G401 (cell line): ENCODE measurements at places on chromosomes 3 and 15. TPM values are rescaled to one million over a fixed set of nuclear protein-coding genes. Genes with fewer than 3 reads are reported as not detected.

Gene NR2E3
- total RNA-seq = not detected in 2 replicates

- no peak for DNase-seq
Observed at GRCh38 chr15:51460796-51461195, 119.3 kb downstream of the GLDN start.

- no peak for DNase-seq
Observed at GRCh38 chr3:111926266-111926676, 52.6 kb upstream of the ABHD10 start.

GRCh38 chr3:156558389-156558788, 3.5 kb upstream of the SSR3 start:
- no peak for DNase-seq

DNA sequence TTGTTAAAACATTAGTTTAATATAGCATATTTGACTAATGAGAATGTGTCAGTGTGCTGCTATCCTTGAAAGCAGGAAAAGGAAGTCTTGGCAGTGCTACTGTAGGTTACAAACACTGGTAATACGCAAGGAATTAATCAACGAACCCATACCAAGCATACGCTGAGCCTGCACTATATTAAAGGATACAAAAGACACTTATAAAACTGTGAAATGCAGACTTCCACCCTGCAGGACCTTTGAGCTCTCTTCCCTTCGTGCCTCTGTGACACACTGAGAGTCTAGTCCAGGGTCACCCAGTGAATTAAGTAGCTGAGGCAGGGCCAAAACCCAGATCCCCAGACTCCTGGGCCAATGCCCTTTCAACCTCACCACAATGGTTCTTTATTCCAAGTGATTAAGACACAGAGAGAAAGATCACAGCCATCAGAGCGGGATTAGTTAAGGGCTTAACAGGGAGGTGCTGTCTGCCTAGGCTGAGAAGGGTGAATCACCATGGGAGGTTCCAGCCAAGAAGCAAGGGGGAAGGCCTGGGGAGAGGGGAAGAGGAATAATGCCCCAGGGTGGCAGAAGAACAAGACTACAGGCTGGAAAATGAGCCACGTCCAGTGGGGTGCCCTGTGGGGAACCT, 6.8 kb downstream of the ANXA2 start:
- no peak for DNase-seq

Gene NOX5
- not detected in 2 replicates for total RNA-seq

- peak; percentile 34 for DNase-seq
Observed at GRCh38 chr3:101828691-101829436, 20.4 kb upstream of the NFKBIZ start.

- no peak for DNase-seq
Observed at GRCh38 chr3:135352213-135352612, 557.2 kb downstream of the EPHB1 start.

DNA sequence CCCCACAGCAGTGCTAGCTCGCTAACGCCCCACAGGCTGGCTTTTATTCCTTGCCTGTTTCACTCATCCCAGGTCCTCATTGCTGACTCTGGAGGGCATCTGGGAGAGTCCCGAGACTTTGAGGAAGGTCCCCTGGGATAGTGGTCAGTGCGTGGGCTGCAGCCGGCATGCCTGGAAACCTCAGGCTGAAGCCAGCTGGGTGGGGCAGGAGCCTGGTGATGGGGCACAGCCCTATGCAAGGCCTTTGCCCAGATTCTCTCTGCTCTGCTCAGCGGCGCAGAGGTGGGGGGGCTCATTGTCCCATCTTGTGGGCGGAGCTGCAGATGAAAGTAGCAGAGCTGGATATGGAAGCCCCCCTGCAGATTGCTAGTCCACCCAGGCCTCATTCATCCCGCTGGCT, 55.7 kb upstream of the SMAD6 start:
- no peak for DNase-seq

GRCh38 chr15:57741089-57741488, 34.6 kb downstream of the POLR2M start:
- no peak for DNase-seq

GRCh38 chr3:154956815-154957214, 123.3 kb upstream of the MME start:
- no peak for DNase-seq

- DNase-seq = no peak
Observed at GRCh38 chr3:145942052-145942451, 218.9 kb downstream of the PLOD2 start.
